KBM-7 (cell line): ENCODE measurements at places on chromosomes 4 and X.

DNA sequence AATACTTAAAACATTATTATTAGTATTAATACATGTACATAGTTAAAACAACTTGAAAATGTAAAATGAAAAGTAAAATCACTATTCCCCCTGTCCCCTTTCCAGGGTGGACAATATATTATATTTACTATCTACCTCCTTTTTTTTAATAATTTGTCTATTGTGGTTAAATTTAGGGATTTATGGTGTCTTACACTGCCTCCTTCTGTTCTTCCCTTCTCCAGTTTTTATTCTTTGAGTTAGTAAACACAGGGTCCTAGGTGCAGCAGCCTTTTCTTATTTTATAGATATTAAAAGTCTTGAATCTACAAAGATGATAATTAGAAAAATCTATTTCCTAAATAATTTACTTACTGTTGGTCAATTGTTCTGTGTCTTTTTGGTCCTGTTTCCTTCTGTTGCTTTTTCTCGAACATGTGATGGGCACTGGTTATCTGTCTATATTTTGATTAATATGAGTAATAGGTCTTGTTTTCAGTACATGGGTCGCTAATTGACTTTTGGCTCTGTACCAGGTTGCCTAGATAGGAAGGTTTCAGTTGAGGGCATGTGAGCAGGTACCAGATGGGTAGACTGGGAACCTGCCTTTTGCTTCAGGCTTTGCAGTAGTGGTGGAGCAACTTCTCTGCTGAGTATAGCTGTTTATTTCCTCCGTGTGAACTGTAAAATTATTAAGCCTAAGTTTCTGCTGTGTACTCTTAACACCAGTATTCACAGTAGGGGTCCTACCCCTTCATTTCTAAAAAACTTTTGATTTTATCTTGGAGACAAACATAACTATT lies 1.1 kb downstream of the NUDT9 start:
- peak; percentile 34 for DNase-seq

- DNase-seq: no peak
These were observed at the start of gene PCDH10 for GRCh38 chr4:133148690-133149363. TSS of gene PCDH10 (plus strand) at chr4:133149294. CDS start at chr4:133150141, 847 bp downstream.

GRCh38 chrX:85309717-85310116 lies 65.9 kb downstream of the ZNF711 start:
- DNase-seq: peak; percentile 38

- no peak for DNase-seq
These were observed 226.1 kb downstream of the QDPR start for GRCh38 chr4:17285747-17286146.

DNA sequence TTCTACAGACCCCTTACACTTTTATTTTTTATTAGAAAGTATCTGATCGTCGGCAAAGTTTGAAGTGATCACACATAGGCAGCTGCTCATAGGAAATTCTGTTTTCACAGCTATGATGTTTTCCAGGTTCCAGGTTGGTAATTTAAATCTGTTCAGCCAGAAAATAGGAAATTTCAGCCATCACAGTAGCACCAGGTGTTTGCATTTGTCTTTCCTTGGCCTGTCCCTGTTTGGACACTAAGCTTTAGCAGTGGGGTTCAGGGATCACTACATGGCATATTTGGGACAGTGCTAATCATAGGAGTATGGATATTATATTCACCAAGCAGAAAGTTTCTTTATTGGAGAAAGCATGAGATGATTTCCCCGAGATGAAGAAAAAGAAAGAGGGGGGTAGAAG lies 92.9 kb downstream of the ANK2 start:
- DNase-seq: no peak

DNA sequence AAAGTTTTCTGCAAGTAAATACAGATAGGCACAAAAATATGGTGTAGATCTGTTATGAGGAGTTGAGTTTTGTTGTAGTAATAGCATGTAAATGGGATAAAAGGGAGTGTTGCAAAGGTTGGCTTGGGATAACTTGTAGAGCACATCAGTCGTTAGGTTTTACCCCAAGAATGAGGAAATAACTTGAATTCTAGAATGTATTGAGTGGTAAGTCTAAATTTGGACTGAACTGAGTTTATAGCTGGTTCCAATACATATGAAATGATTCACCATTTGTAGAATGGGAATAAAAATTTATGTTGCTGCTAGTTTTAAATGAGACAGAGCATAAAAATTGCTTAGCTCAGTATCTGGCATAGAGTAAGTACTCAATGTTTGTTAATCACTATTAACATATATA lies 719.2 kb downstream of the FSTL5 start:
- no peak for DNase-seq

DNA sequence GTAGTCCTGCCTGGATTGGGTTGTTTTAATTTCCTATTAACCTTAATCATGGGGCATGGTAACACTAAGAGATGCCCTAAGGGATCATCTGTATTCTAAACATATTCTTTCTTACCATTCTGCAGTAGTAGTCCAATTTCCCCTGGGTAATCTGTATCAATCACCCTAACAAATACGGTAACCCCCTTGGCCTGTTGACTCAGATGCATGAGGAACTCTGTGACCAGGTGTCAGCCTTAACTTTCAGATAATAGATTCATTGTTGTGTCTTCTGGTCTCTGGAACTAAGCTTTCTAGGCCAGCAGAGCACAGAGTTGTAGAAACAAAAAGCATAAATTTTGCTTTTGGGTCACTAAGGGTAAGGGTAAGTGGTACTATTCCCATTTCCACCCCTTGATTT lies 13.1 kb upstream of the BANK1 start:
- DNase-seq: no peak

GRCh38 chrX:43000121-43000520 lies 222.2 kb upstream of the PPP1R2C start:
- DNase-seq: no peak
